ENCODE measurements at places on chromosomes 12 and 14.
A peak's percentile ranks its signal among the peaks of the same experiment; 100 is the strongest.

GRCh38 chr12:89651192-89651591, 57.4 kb downstream of the ATP2B1 start:
- DNase-seq = no peak

DNA sequence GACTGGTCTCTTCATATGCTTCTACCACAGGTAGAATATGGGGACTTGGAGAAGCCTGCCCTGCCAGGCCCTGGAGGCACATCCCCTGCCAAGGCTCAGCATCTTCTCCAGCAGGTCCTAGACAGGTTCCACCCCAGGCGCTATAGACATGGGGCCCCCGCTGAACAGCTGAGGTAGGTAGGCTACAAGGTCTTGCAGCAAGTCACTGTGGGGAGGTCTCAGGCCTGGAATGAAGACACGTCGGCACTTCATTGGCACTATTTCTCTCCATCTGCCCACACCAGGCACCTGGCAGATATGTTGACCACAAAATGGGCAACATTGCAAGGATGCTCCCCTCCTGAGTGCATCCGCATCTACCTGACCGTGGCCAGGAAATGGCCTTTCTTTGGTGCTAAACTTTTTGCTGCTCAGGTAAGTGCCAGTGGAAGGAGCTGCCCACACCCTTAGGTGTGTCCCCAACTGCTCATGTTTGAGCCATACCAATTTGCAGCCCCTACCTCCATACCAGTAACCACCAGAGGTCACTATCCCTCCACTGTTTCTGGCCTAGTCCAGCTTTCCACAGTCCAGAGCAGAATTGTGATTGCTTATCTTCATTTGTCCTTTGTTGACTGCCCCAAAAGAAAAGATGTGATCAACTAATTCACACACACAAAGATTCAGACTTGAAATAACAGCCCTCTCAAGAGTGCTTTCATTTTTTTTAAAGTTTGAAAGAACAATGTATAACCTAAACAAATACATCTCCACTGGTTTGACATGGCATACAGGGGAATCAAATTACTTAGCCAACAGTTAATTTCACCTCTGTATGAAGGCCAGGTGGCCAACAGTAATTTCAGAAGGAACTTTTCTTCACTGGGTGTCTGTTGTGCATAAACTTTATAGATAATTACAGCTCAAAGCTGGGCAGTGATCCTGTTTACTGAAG, 16.1 kb downstream of the PIGH start:
- DNase-seq = peak; percentile 32

- DNase-seq = no peak
Measured at GRCh38 chr14:68610251-68610793, 182.5 kb downstream of the ZFP36L1 start.

- DNase-seq = no peak
Measured at GRCh38 chr12:109937371-109937770, 37.3 kb downstream of the TCHP start.

DNA sequence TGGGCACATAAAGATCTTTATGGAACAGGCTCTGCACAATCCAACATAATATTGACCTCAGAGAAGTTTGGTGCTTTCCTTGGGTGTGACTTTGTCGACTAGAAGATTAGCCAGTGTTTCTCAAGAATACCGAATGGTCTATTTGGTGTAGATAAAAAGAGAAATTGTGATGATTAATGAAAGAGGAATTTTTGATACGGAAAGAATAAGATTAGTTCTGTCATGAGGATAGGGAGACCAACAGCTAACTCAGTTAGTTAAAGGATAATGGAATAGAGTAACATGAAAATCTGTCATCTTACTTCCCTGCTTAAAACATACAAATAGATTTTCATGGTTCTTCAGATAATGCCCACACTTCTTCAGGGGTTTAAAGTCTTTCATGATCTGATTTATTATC, 24.2 kb downstream of the PTPRO start:
- DNase-seq = no peak

DNA sequence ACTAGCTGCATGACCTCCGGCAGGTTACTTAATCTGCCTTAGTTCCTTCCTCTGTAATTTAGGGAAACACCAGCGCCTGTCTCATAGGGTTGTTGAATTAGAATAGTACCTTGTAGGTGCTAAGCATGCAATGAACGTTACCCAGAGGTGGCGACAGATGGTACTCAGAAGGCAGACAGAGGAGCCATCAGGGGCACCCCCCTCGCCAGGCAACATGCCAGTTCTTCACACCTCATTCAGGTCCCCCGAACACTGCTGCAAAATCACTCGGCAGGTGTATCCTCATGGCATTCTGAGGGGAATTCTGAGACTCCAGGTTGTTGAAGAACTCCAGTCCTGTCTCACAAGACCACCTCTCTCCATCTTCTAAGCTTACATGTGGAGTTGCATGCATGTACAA, 10.1 kb downstream of the ISM2 start:
- DNase-seq = no peak

GRCh38 chr12:88172844-88173407, 30.8 kb downstream of the TMTC3 start:
- DNase-seq = no peak

- peak; percentile 19 for DNase-seq
Measured at GRCh38 chr12:107439026-107439738, 246.4 kb upstream of the PWP1 start.
